Stomach (tissue), 19 donors: ENCODE measurements at places on chromosomes 3 and 15. TPM values are rescaled to one million over a fixed set of nuclear protein-coding genes. Genes with fewer than 3 reads are reported as not detected.

Gene SLCO2A1
- 18.7 TPM for total RNA-seq

DNA sequence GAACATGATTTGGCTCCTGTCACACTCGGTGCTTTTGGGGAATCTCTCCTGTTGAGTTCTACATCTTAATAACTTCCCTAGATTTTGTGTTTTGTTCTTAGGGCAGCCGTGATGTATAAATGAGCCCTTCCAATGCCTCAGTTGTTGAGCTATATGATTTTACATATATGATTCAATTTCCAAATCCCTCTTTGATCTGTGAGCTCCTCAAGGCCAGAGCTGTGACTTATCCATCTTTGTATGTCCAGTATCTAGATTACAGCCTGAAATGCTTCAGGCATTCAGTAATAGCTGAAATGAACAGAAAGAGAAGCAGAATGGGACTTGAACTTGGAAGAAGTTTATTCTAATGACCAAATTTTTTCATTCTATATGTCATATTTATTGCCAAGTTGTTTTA is 26.6 kb downstream of the CGGBP1 start:
- H3K4me3 ChIP-seq = peak overlapping the region; percentile 29
- H3K27me3 ChIP-seq = no peaks in the 10 kb centered on the region
- DNase-seq = no peak
- peaks cover 32% of the 10 kb centered on the region for H3K4me1 ChIP-seq

- no peaks in the 10 kb centered on the region for H3K27me3 ChIP-seq
- H3K4me1 ChIP-seq = no peaks in the 10 kb centered on the region
- H3K4me3 ChIP-seq = no peak overlapping the region
- H3K27ac ChIP-seq = no peak overlapping the region
- no peak for DNase-seq
Measured at GRCh38 chr3:108380128-108380795, 83.9 kb downstream of the HHLA2 start.

DNA sequence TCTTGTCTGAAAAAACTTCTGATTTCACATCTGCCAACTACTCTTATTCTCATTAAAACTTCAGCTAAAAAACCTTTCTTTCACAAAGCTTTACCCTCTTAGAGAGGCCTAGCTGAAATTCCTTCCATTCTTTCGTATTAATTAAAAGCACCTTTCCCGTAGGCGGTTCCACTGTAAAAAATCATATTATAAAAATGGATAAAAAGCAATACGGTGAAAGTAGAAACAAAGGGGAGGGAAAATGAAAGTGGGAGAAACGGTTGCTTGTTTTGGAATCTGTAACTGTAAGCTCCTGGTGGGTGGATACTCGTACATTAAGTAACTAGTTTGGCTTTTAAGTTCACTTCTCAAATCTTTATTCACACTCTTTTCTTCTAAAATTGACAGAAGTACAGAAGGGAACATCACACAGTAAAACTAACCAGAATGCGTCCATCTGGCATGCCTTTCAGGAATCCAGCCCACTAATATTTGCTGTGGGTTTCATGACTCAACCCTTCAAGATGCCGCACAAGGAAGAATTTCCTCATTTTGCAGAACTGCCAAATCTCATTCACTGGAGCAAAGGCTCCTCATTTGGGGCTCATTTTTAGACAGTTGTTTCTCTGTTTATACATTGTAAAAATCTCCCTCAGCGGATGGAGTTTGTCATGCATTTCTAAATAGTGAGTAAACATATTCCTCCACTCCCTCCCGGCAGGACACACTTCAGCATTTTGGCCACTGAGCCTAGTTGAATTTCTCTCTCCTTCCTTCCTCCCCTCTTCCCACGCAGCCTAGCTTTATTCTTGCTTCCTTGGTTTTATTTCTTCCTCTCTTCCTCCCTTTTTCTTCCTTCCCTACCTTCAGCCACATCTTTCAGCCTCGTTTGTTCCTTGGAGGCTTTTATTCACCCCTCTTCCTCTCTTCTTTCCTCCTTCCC is 419.5 kb upstream of the NAALADL2 start:
- H3K4me3 ChIP-seq = peak overlapping the region; percentile 66
- peaks cover 5% of the 10 kb centered on the region for H3K27me3 ChIP-seq
- H3K27ac ChIP-seq = peak overlapping the region; percentile 46
- H3K4me1 ChIP-seq = peaks cover 5% of the 10 kb centered on the region

Gene PDZRN3
- 68.9 TPM for total RNA-seq

GRCh38 chr15:70701891-70702568 is 61.3 kb downstream of the UACA start:
- no peaks in the 10 kb centered on the region for H3K27me3 ChIP-seq
- peak overlapping the region; percentile 27 for H3K4me3 ChIP-seq
- H3K27ac ChIP-seq = peak overlapping the region; percentile 79
- peaks cover 3% of the 10 kb centered on the region for H3K36me3 ChIP-seq
- H3K4me1 ChIP-seq = peaks cover 34% of the 10 kb centered on the region

Gene LYZL4
- not detected for total RNA-seq

DNA sequence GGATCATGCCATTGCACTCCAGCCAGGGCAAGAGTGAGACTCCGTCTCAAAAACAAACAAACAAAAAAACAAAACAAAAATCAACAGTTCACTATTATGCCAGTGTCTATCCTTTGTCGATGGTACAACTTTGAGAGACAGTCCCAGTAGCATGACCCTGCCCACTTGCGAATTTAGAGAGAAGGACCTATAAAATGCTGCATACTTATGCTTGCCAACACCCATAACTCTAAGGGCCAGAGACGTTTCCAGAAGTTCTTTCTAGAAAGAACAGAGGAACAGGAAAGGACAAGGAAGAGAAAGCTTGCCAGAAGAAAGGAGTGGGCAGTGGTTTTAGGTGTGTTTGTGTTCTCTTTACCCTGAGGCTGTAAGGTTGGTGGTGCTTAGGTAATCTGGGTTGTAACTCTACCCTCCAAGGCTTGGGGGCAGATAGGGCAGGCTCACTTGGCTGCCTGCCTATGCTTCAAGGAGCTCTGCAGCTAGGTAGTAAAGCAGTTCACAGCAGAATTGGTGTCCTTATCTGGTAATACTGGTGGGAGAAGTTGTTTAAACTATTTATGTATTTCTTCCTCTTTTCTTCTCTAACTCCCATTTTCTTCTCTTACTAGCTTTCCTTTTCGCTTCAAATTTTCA is 50.6 kb upstream of the SPPL2A start:
- H3K27ac ChIP-seq = peak overlapping the region; percentile 31
- no peaks in the 10 kb centered on the region for H3K36me3 ChIP-seq
- no peak overlapping the region for H3K4me3 ChIP-seq
- H3K4me1 ChIP-seq = no peaks in the 10 kb centered on the region
- DNase-seq = peak; percentile 24

- no peak overlapping the region for H3K4me3 ChIP-seq
- no peak for DNase-seq
- H3K27ac ChIP-seq = no peak overlapping the region
- H3K4me1 ChIP-seq = no peaks in the 10 kb centered on the region
Measured at GRCh38 chr15:91231703-91232102, 131.6 kb downstream of the SV2B start.

DNA sequence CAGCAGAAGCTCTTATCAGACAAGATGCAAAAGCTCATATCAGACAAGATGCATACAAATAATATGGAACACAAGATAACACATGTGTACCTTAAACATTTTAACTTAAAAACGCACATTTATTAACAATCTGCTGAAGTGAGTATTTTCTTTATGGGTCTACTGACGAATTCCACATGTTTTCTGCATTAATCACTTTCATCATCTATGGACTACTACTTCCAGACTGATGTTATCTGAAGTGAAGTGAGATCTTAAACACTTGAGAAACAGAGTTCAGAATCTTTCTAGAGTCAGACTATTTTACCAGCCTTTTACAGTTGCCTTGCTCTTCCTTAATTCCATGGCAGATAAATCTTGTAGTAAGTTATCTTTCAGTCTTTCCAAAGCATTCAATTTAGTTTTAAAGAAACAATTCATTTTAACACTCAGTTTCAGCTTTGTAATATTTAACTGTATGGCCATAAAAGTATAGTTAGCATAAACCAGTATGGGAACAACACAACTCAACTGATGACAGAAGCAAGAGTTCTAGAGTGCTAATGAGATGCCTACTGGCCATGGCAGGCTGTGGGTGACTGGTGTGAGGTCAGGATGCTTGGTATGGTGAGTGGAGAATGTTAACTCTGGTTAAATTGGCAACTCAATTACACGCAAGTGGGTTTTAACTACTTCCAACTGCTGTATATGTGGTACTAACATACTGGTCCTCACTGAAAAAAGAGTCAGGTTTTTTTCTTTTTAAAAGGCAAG is 9.8 kb downstream of the CMTM6 start:
- peaks cover 42% of the 10 kb centered on the region for H3K4me1 ChIP-seq
- H3K4me3 ChIP-seq = no peak overlapping the region
- H3K27ac ChIP-seq = no peak overlapping the region

DNA sequence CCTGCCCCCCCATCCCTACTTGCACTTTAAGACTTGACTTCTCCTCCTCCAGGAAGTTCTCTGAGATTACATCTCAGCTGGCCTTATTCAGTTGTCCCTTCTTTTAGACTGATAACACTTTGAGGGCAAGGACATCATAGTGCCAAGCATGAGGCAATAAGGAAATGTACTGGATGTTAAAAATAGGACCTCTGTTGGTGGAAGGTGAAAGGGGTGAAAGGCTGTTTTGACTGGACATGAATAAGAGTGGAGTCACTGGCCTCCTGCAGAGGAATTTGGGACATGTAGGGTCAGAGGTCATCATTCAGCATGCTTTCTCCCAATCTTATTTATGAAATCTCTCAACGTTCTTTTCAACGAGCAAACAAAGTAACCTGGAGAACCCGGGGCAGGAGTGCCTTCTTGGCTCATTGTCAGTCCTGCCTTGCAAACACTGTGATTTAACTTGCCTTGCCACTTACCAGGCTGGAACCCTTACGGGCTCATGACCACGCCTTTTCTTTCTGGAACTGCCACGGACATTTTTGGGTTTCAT is 38.6 kb downstream of the TRIM71 start:
- no peak for DNase-seq
- no peaks in the 10 kb centered on the region for H3K27me3 ChIP-seq
- H3K4me1 ChIP-seq = peaks cover 10% of the 10 kb centered on the region
- H3K4me3 ChIP-seq = no peak overlapping the region
- H3K27ac ChIP-seq = no peak overlapping the region
- H3K36me3 ChIP-seq = no peaks in the 10 kb centered on the region

GRCh38 chr3:139122221-139122581 is 77.5 kb upstream of the PRR23C start:
- H3K4me3 ChIP-seq = no peak overlapping the region
- DNase-seq = no peak
- H3K27ac ChIP-seq = no peak overlapping the region
- H3K36me3 ChIP-seq = no peaks in the 10 kb centered on the region

- H3K27ac ChIP-seq = no peak overlapping the region
- H3K4me1 ChIP-seq = no peaks in the 10 kb centered on the region
- H3K36me3 ChIP-seq = peaks cover 17% of the 10 kb centered on the region
Measured at GRCh38 chr15:83115410-83115809, 8.0 kb downstream of the TM6SF1 start.

DNA sequence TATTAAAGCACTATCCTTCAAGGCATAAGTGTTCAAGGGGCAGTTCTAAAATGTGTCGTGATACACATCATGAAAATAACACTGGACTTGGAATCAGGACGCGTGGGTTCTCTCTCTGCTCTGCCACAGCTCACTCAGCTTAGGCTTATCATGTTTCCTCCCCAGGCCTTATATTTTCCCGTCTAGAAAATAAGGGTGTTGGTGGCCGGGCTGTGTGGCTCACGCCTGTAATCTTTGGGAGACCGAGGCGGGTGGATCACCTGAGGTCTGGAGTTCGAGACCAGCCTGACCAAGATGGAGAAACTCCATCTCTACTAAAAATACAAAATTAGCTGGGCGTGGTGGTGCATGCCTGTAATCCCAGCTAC is 223.0 kb downstream of the OPA1 start:
- no peaks in the 10 kb centered on the region for H3K27me3 ChIP-seq
- no peak overlapping the region for H3K27ac ChIP-seq
- no peak for DNase-seq
- no peak overlapping the region for H3K4me3 ChIP-seq
- H3K36me3 ChIP-seq = no peaks in the 10 kb centered on the region
- H3K4me1 ChIP-seq = peaks cover 15% of the 10 kb centered on the region

DNA sequence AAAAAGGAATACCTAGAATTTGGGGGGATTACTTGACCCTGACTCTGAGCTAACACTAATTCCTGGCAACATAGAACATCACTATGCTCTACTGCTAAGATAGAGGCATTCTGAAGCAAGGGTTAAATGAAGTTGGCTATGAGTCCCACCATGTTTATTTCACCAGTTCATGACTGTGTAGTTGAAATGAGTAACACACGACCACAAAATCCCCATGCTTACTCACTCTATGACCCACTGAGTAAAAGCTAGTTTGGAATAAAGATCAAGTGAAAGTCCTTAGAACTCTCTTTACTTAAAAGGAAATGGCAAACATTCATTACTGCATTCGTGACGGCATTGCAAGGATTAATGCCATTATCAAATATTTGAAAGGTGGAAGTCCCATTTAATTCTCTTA is 47.4 kb downstream of the MRPL46 start:
- no peaks in the 10 kb centered on the region for H3K4me1 ChIP-seq
- H3K36me3 ChIP-seq = no peaks in the 10 kb centered on the region
- H3K27ac ChIP-seq = no peak overlapping the region
- H3K27me3 ChIP-seq = no peaks in the 10 kb centered on the region
